BE2C (cell line): ENCODE measurements at places on chromosomes 7 and 10.

GRCh38 chr7:146116521-146117222, at the start of gene CNTNAP2:
Gene CNTNAP2 (plus strand): TSS chr7:146116801. CDS start chr7:146116877, 76 bp downstream.
- peak; percentile 43 for DNase-seq

- DNase-seq, result no peak
These were observed 21.1 kb downstream of the PON1 start for GRCh38 chr7:95303013-95303905.

GRCh38 chr10:69952821-69953221, 99.8 kb upstream of the MACROH2A2 start:
- DNase-seq, result no peak

DNA sequence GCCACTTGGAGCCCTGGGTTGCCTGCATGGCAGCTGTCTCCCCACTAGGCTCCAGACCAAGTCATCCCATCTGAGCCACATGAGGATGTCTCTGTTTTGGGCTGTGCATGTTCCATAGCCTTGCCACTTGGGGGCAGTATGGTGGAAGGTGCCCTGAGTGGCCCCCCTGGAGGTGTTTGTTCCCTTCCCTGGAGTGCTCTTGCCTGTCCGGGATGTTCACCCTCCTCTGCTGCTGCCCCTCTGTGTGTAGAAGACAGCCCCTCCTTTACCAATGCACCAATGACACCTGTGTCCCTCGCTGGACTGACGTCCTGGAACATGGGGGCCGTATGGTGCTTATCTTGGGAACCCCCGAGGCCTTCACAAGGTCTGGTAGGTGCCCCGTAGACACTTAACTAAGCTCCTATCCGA, 100.2 kb downstream of the ACTR3B start:
- no peak for DNase-seq

GRCh38 chr7:39360766-39361165, 205.4 kb upstream of the YAE1 start:
- DNase-seq, result no peak

DNA sequence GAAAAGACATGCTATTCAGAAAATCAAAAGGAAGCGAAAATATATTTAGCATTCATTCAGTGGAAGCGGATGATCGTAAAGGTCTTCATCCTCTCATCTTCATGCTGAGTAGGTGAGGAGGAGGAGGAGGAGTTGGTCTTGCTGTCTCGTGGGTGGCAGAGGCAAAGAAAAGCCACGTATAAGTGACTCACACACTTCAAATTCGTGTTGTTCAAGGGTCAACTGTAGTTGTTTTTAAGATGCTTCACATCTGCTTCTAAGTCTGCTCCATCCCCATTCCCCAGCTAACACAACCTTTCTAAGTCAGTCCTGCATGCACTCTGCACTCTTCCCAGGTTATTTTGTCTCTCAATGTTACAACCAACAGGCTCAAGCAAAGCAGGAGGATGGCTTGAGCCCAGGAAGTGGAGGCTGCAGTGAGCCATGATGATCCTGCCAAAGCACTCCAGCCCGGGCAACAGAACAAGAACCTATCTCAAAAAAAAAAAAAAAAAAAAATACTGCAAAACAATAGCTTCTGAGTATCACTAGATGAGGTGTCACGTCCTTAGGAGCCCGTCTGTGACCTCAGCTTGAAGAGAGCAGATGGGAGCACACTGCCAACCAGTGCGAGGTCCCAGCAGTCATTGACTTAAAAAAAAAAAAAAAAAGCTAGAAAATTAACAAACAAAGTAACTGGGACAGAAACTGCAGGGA, 70.5 kb downstream of the SFMBT2 start:
- no peak for DNase-seq

DNA sequence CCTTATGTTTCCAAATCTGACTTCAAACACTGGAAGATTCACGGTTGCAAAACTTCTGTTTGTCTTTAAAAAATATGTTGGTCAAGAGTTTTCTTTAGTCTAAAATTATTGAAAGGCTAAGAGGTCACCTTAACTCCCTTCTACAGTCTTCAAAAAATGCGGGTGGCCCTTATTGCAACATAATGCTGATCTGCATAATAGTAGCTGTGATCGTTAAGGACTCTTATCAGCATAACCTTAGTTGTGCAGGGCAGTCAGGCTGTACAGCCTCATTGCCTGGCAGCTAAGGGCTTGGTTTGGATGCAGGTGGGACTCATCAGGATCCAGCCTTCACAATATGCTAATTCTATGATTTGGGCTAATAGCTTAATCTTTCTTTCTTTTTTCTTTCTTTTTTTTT, 15.0 kb downstream of the KIAA1217 start:
- DNase-seq, result no peak
